ENCODE measurements at places on chromosomes 2 and 18.

GRCh38 chr2:6771634-6772611 lies 93.8 kb downstream of the CMPK2 start:
- DNase-seq: no peak

DNA sequence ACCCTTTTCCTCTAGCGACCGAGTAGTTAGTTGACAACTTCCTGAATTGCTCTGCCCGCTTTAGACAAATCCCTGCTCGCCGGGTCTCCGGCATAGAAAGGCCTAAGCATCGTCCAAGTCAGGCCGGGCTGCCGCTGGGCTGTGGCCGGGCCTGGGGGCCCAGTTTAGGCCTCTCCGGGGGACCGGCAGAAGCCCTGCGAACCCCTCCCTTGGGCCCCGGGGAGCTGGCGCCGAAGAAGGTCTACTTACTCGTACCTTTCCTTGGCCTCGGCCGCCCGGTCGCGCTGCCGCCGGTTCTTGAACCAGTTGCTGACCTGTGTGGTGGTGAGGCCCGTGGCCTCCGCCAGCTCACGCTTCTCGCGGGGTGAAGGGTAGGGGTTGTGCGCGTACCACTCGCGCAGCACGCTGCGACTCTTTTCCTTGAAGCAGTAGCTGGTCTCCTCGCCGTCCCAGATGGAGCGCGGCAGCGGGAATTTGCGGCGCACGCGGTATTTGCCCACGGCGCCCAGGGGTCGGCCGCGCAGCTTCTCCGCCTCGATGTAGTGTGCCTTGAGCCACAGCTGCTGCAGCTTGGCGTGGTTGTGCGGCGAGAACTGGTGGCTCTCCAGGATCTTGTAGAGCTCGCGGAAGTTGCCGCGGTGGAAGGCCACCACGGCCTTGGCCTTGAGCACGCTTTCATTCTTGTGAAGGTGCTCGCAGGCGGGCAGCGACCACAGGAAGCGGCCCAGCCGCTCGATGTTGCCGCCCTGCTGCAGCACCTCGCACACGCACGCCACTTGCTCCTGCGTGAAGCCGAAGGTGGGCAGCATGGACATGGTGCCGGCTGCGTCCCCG lies 739 bp downstream of the SIX2 start:
- DNase-seq: no peak

DNA sequence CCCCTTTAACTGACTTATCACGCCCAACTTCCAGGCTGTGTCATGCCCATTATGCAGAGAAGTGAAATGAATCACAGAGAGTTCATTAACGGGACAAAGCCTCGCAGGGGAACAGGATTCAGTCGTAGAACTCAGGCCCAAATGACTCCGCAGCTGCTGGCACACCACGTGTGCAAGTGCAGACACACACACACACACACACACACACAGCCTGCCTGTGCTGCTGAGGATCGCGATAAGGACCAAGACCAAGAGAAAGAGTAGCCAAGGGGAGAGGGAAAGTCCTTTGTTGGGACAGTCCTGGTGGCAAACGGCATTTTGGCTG lies 90.0 kb upstream of the TAF1B start:
- DNase-seq: peak; percentile 82

GRCh38 chr18:13223311-13224143 lies 5.0 kb downstream of the LDLRAD4 start:
- no peak for DNase-seq

Measured in kidney epithelial cell (primary cell).